ENCODE measurements at places on chromosomes 16 and 17. TPM values are rescaled to one million over a fixed set of nuclear protein-coding genes. Genes with fewer than 3 reads are reported as not detected.

- no peak overlapping the region for H3K27ac ChIP-seq
- DNase-seq: no peak
- H3K4me3 ChIP-seq: no peak overlapping the region
- H3K4me1 ChIP-seq: peaks cover 3% of the 10 kb centered on the region
- H3K27me3 ChIP-seq: no peaks in the 10 kb centered on the region
- no peaks in the 10 kb centered on the region for H3K36me3 ChIP-seq
Observed at GRCh38 chr17:13962716-13963240, 106.5 kb upstream of the COX10 start.

DNA sequence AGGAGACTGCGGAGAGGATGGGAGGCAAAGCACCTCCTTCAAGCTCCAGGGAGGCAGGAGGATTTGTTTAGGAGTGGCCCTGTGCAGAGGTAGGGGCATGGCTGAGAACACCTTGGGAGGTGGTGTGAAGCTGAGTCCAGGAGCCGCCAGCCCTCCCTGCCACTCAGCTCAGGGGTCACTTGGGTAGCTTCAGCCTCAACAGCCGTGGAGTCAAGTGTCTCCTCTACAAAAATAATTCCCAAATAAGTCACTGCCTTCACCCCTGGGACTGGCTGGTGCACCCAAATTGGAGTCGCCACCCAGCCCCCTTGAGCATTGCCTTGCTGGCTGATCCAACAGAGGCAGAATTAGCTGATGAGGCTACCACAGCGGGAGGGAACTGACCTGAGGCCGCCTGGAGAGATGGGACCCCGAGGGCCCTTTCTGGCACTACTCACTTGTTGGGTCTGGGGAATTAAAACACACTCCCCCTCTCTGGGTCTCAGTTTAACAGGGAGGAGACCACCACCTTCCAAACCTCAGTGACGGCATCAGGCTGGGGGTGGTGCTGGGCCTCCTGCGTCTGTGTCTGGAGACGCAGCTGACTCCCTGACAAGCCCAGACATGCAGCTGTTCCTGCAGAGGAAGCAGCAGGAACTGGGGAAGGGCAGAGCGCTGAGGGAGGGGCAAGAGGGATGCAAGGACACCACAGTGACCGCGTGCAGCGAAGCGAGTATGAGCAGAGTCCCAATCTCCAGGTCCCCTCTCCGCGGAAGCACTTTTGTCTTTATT is 87.9 kb upstream of the TOB1 start:
- H3K27ac ChIP-seq: no peak overlapping the region
- peaks cover 8% of the 10 kb centered on the region for H3K4me1 ChIP-seq
- no peaks in the 10 kb centered on the region for H3K36me3 ChIP-seq
- H3K27me3 ChIP-seq: no peaks in the 10 kb centered on the region
- DNase-seq: no peak

- H3K4me1 ChIP-seq: no peaks in the 10 kb centered on the region
- DNase-seq: no peak
- no peak overlapping the region for H3K27ac ChIP-seq
- H3K27me3 ChIP-seq: no peaks in the 10 kb centered on the region
Observed at GRCh38 chr16:74901606-74902005, 83.3 kb downstream of the WDR59 start.

DNA sequence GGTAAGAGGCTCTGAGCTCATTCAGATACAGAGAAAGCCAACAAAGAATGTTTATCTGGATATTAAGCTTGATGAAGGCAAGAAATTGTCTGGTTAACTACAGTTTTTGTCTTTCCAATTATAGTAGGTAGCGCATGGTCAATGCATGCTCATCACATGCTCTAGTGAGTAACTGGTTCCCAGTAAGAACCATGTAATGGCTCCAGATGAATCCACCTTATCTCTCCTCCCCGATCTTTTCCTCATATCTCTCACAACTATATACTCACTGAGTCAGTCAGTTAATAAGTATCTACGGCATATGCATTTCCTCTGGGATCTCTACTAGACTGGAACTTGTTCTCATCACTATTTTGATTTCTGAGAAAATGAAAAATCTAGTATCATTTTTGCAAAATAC is 340.7 kb upstream of the DYNLRB2 start:
- peaks cover 6% of the 10 kb centered on the region for H3K27me3 ChIP-seq
- H3K36me3 ChIP-seq: no peaks in the 10 kb centered on the region
- H3K4me1 ChIP-seq: peaks cover 4% of the 10 kb centered on the region
- DNase-seq: no peak
- no peak overlapping the region for H3K27ac ChIP-seq

DNA sequence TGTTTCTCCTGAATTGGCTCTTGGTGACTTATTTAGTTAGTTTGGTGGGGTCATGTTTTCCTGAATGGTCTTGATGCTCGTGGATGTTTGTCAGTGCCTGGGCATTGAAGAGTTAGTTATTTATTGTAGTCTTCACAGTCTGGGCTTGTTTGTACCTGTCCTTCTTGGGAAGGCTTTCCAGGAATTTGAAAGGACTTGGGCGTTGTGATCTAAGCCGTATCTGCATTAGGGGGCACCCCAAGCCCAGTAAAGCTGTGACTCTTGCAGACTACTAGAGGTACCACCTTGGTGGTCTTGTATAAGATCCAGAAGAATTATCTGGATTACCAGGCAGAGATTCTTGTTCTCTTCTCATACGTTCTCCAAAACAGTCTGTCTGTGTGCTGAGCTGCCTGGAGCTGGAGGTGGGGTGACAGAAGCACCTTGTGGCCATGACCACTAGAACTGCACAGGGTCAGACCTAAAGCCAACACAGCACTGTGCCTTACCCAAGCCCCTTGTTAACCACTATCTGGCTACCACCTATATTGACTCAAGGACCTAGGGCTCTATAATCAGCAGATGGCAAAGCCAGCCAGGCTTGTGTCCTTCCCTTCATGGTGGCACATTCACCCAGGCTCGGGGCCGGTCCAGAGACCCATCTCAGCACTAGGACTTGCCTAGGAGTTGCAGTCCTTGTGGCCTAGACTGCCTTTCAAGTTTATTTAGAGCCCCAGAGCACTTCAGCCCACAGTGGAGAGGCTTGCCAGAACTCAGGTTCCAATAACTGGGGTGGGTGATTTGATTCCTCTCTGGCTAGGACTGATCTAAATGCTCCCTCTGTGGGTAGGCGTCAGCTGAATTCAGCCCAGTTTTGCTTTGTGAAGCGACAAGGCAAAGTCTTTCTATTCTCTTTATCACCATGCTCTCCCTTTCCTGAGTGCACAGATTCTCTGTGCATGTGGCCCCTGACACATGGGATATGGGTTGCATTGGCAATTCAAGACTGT is 11.0 kb downstream of the RNF135 start:
- no peaks in the 10 kb centered on the region for H3K36me3 ChIP-seq
- DNase-seq: no peak
- H3K4me1 ChIP-seq: no peaks in the 10 kb centered on the region
- H3K27me3 ChIP-seq: no peaks in the 10 kb centered on the region

- DNase-seq: no peak
- peaks cover 17% of the 10 kb centered on the region for H3K4me1 ChIP-seq
- H3K36me3 ChIP-seq: no peaks in the 10 kb centered on the region
- H3K27me3 ChIP-seq: peaks cover 25% of the 10 kb centered on the region
Observed at GRCh38 chr17:55336426-55336825, 71.7 kb downstream of the HLF start.

GRCh38 chr17:45973099-45973780 is 25.8 kb upstream of the STH start:
- H3K4me1 ChIP-seq: no peaks in the 10 kb centered on the region
- no peak overlapping the region for H3K4me3 ChIP-seq
- no peaks in the 10 kb centered on the region for H3K36me3 ChIP-seq
- H3K27me3 ChIP-seq: peaks cover 6% of the 10 kb centered on the region
- H3K27ac ChIP-seq: no peak overlapping the region

- peaks cover 28% of the 10 kb centered on the region for H3K27me3 ChIP-seq
- H3K4me3 ChIP-seq: no peak overlapping the region
- H3K27ac ChIP-seq: no peak overlapping the region
- peaks cover 12% of the 10 kb centered on the region for H3K4me1 ChIP-seq
- H3K36me3 ChIP-seq: no peaks in the 10 kb centered on the region
Observed at GRCh38 chr17:2723997-2724783, 12.6 kb upstream of the CLUH start.

GRCh38 chr16:70805380-70805779 is 4.4 kb upstream of the VAC14 start:
- H3K27ac ChIP-seq: no peak overlapping the region
- H3K27me3 ChIP-seq: peaks cover 18% of the 10 kb centered on the region
- no peaks in the 10 kb centered on the region for H3K36me3 ChIP-seq
- H3K4me1 ChIP-seq: peaks cover 3% of the 10 kb centered on the region

GRCh38 chr16:58299757-58300349 is 5.0 kb upstream of the PRSS54 start:
- H3K36me3 ChIP-seq: no peaks in the 10 kb centered on the region
- peaks cover 6% of the 10 kb centered on the region for H3K27me3 ChIP-seq
- H3K4me3 ChIP-seq: no peak overlapping the region
- peak; percentile 58 for DNase-seq

DNA sequence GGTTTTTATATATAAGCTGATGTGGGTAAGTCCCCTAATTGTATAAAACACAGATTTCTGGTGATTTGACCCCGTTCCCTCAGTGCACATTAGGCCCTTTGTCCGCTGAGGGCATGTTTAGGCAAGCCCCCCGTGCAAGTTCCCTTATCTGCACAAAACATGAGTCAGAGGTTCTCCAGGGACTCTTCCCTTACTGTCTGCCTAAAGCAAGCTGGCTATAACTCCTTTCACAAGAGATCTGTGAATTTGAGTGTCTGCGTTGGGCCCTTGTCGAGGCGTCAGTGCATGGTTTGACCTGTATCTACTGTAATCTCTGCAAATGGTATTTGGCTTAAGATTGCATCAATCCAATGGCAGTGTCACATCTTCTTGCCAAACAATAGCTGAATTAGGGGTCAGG is 712.8 kb downstream of the CDH8 start:
- H3K36me3 ChIP-seq: no peaks in the 10 kb centered on the region
- H3K27ac ChIP-seq: no peak overlapping the region
- H3K27me3 ChIP-seq: no peaks in the 10 kb centered on the region
- no peak for DNase-seq
- H3K4me1 ChIP-seq: no peaks in the 10 kb centered on the region
- H3K4me3 ChIP-seq: no peak overlapping the region

- H3K27me3 ChIP-seq: peaks cover 71% of the 10 kb centered on the region
- H3K4me3 ChIP-seq: peak overlapping the region; percentile 73
- H3K36me3 ChIP-seq: peaks cover 2% of the 10 kb centered on the region
- peaks cover 38% of the 10 kb centered on the region for H3K4me1 ChIP-seq
Observed at GRCh38 chr16:3190949-3191353, 2.9 kb downstream of the OR1F1 start.

DNA sequence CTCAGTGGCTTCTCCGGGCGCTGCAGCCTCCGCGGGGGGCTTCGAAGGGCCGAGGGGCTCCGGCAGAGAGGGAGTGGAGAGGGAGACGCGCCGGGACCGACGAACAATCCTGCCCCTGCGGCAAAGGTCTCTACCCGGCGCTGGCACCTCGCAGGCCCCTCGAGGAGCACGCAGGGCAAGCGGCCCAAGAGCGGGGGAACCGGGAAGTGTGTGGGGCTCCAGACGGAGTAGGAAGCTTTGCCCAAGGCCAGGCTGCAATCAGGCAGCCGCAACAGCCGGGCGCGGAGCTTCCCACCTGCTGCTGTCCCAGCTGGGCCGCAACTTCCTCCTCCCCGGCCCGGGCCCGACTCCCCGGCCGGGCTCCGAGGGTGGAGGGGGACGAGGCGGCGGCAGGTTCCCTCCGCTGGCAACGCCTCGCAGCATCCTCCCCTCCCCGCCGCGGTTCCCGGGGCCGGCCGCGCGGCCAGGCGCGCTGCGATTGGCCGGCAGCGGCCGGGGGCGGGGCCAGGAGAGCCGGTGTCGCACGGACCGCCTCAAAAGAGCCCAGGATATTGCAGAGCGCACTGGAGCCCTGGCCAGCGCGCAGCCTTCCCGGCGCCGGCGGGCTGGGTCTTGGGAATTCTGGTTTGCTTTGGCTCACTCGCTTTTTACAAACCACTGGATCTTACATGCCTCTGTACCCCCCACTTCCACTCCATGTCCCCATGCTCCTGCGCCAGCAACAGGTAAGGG is at the start of gene KCNJ2:
TSS of gene KCNJ2 (plus strand) at position 556 of the 732 bp plus-strand sequence. CDS start 5,508 bp downstream, outside the sequence.
- H3K27ac ChIP-seq: no peak within 1 kb of the TSS
- peak within 1 kb of the TSS; percentile 59 for H3K4me3 ChIP-seq
- peaks cover 14% of the 10 kb centered on the region for H3K4me1 ChIP-seq
- no peaks in the 10 kb centered on the region for H3K36me3 ChIP-seq

- H3K27me3 ChIP-seq: no peaks in the 10 kb centered on the region
- H3K4me1 ChIP-seq: peaks cover 94% of the 10 kb centered on the region
- peak; percentile 88 for DNase-seq
- peak overlapping the region; percentile 99 for H3K27ac ChIP-seq
- H3K4me3 ChIP-seq: peak overlapping the region; percentile 51
Observed at GRCh38 chr16:57000271-57001025, 11.1 kb downstream of the NLRC5 start.

DNA sequence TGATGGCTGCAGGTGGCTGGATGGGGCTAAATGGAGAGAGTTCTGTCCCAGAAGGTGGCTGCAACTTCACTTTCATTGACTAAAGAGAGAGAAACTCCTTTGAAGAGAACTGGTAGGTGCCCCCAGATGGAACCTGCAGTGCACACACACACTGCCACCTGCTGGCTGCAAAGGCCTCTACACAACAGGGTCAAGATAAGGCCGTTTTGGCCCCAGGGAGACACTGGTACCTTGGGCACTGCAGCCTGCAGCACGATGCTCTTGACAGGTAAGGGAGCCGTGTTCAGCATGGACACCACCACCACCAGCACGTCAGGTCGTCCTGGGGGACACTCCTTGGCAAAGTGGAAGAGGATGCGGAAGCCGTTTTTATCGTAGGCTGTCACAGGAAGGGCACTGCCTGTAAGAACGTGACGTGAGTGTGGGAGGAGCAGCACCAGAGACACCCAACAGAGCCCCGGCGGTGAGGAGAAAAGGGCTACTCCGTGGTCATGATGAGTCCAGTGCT is 22.7 kb downstream of the GGA3 start:
- peak overlapping the region; percentile 76 for H3K27ac ChIP-seq
- peak; percentile 73 for DNase-seq
- no peak overlapping the region for H3K4me3 ChIP-seq
- H3K27me3 ChIP-seq: no peaks in the 10 kb centered on the region
- H3K4me1 ChIP-seq: peaks cover 36% of the 10 kb centered on the region

GRCh38 chr16:66588981-66589713 is 9.9 kb downstream of the CMTM2 start:
- peak overlapping the region; percentile 69 for H3K4me3 ChIP-seq
- H3K4me1 ChIP-seq: peaks cover 36% of the 10 kb centered on the region
- H3K36me3 ChIP-seq: no peaks in the 10 kb centered on the region
- H3K27me3 ChIP-seq: no peaks in the 10 kb centered on the region

The RAB11FIP3 gene
- total RNA-seq: 20.4 TPM

The LCAT gene
- 14.3 TPM for total RNA-seq

The NQO1 gene
- 7.6 TPM for total RNA-seq

The PMFBP1 gene
- total RNA-seq: 1.1 TPM

The VAC14 gene
- total RNA-seq: 27.6 TPM

The PIMREG gene
- total RNA-seq: 4.6 TPM

The DLX4 gene
- total RNA-seq: 0.81 TPM

The TP53TG3B gene
- total RNA-seq: not detected

The HYDIN gene
- total RNA-seq: not detected

The C17orf78 gene
- total RNA-seq: not detected

All from activated CD8-positive, alpha-beta T cell treated with anti-CD3 and anti-CD28 coated beads for 36 hours (primary cell).